ENCODE measurements at places on chromosomes 7 and 10.

DNA sequence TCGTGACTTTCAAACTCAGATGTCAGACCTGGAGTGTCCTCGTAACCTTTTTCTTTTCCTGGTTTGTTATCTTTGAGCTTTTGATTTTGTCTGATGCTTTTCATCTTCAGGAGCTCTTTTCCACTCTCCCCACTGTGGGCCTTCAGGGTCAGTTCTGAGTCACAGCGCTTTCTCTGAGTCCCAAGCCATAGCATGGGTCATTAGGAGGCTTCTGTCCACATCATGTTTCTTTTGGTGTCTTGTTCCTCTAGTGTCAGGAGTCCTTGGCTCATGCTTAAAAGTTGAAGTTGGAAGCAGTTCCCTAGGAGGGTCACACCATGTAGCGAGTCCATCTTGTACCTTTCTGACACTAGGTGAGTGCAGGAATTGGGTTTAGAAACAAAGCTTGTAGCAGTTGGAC lies 40.3 kb downstream of the DAGLB start:
- no peak for DNase-seq

GRCh38 chr7:2815875-2816245 lies 28.2 kb downstream of the GNA12 start:
- DNase-seq = no peak

DNA sequence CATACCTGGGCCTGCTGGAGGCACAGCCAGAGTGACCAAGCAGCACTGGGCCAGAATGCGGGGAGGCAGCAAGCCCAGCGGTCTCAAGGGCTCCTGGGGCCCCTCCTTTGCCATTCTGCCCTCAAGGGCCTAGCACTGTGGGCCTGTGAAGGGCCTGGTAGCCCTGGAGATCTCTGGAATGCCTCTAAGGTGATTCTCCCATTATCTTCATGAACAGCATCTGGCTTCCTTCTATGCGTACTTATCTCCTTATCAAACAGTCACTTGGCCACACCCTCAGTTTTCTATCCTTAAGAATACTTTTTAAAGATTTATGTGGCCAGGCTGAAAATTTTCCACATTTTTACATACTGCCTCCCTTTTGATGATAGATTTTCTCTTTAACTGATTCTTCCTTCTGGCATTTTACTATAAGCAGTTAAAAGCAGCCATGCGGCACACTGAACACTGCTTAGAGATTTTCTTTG lies 67.5 kb upstream of the CCNY start:
- DNase-seq = no peak

DNA sequence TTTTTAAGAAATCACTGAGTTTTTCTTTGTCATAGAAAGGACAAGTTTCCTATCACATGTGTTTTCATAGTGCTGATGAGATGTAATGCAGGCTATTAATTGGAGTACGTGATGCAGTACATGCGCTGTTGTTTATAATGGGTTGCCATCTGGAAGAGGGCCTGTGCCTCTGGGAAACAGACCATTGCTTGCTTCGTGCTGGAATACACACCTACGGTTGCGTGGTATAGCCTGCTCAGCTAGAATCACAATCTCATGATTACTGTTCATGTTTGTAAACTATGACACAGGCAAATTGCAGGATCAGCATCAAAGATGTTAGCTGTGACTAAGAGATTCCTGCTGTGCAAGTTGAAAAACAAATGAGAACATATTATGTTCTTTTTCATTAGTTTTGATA lies 107.2 kb upstream of the STEAP1B start:
- DNase-seq = no peak

GRCh38 chr10:78179886-78180705 lies 146.4 kb downstream of the RPS24 start:
- no peak for DNase-seq

GRCh38 chr7:29946428-29947186 lies 43.0 kb downstream of the SCRN1 start:
- no peak for DNase-seq

GRCh38 chr7:102873470-102874165 lies 39.2 kb upstream of the LRRC17 start:
- DNase-seq = no peak

DNA sequence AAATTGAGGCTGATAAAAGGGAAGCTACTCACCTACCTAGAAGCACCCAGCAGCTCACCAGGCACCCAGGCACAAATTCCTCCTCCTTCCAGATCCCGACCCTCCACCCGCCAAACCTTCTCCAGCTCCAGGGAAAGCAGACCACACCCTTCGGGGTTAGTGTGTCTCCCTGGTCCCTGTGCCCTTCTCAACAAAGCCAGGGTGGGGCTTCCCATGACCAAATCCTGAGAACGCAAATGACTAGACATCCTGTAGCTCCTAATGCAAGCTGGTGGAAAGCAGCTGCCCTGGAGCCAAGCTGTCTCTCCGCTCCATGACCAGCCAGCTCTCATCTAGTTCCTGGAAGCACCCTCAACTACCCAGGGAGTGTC lies 4.4 kb downstream of the TBX20 start:
- DNase-seq = no peak

GRCh38 chr10:32004161-32004591 lies 52.0 kb downstream of the KIF5B start:
- DNase-seq = no peak

- DNase-seq = no peak
These were observed 106.9 kb upstream of the FAM3C start for GRCh38 chr7:121503039-121503438.

GRCh38 chr10:11824376-11824775 lies 1.2 kb downstream of the PROSER2 start:
- peak; percentile 60 for DNase-seq

All from foreskin keratinocyte (primary cell).